ENCODE measurements at places on chromosomes 2 and 18.

- no peak for DNase-seq
Observed at GRCh38 chr2:237943395-237944094, 23.3 kb upstream of the UBE2F start.

DNA sequence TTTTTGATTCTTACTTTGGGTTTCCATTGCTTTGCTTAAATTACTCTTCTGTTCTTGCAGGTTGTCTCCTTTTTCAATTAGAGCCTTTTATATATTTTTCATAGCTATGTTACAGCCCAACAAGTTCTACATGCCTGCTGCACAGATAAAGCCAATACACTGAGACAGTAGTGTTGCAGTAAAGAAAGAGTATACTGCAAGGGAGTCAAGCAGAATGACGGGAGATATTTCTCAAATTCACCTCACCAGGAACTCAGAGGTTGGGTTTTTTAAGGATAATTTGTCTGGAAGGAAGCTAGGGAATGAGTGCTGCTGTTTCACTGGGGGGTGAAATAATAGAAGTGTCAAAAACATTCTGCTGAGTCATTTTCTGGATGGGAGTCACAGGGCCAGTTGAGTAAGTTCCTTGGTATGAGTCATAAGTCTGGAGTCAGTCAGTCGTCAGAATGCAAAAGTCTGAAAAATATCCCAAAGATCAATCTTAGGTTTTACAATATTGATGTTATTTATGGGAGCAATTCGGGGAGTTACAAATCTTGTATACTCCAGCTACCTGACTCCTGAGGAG lies 193.0 kb upstream of the RGPD4 start:
- peak; percentile 76 for DNase-seq

DNA sequence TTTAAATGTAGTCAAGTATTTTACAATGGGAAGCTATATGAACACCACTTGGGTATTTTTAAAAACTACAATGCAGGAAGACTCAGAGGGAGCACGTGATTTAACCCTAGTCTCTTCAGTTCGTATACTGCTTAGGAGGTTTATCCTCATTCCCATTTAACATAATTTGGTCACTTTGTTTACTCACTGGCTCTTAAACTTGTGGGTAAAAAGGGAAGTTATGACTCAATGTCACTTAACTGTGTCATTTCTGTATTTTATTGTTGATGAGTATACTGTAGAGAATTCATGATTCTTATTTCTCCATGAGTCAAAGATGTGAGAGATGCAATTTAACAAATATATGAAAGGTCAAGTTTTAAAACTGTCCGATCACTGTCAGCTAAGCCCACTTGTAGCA lies 48.2 kb downstream of the SLC66A3 start:
- peak; percentile 85 for DNase-seq

DNA sequence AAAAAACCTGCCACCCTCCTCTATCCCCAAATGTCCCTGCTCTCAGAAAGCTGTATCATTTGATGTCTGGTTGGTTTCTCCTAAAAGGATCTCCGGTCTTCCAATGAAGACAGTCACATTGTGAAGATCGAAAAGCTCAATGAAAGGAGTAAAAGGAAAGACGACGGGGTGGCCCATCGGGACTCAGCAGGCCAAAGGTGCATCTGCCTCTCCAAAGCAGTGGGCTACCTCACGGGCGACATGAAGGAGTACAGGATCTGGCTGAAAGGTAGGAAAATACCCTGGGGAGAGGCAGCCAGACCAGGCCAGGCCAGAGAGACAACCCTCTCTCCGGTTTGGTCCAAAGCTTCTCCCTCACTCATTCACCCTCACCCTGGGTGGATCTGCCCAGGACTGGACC lies 10.3 kb downstream of the SLC14A2 start:
- no peak for DNase-seq

DNA sequence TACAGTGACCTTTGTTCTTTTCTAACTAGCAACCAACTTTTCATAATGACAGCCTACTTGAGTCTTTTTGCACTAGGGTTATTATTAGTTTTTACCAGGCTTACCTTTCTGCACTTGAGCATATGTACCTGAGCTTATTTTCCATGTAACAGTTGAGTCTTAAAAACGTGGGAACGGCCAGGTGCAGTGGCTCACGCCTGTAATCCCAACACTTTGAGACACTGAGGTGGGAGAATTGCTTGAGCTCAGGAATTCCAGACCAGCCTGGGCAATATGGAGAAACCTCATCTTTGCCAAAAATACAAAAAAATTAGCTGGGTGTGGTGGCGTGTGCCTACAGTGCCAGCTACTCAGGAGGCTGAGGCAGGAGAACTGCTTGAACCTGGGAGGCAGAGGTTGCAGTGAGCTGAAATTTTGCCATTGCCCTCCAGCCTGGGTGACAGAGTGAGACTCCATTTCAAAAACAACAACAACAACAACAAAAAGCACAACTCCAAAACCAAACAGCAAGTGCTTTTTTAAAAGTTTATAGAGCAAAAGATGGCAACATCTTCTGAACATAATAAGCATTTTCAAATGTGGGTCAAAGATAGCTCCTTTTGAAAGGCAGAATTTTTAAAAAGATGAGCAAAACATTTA lies 57.1 kb upstream of the CD28 start:
- no peak for DNase-seq

DNA sequence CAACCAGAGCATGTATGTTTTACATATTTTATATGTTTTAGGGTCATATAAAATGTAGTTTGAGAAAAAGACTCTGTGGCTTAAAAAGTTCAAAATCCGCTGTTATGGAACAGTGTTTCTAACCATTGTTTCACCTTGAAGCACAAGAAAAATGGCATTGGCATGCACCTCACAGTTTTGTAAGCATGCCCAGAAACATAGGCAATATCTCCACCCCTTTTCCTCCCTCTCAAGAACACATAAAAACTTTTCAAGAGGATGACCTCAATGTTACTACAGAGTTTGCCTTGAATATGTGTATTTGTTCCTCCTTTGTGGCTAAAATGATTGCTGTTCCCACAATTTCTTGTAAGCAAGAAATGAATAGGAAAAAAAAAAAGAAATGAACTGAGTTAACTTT lies 29.3 kb upstream of the SLC40A1 start:
- DNase-seq, result no peak

GRCh38 chr2:130873700-130874346 lies 37.1 kb downstream of the ARHGEF4 start:
- peak; percentile 51 for DNase-seq

DNA sequence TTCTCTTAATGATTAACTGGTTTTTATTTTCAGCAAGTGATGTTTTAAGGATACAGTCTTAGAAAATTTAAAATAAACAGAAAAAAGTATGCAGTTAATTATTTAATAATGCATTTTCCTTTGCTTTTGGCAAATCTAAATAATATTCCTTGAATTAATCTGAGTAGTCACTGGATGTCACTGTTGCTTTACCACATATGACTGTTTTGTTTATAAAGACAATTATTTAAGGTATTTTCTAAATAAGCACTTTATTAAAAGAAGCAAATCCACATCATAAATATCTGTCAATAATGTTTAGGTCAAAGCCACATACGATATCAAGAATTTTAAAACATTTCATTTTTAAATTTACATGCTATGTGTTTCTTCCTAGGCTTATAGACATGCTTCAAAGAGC lies 40.6 kb upstream of the TFPI start:
- no peak for DNase-seq

DNA sequence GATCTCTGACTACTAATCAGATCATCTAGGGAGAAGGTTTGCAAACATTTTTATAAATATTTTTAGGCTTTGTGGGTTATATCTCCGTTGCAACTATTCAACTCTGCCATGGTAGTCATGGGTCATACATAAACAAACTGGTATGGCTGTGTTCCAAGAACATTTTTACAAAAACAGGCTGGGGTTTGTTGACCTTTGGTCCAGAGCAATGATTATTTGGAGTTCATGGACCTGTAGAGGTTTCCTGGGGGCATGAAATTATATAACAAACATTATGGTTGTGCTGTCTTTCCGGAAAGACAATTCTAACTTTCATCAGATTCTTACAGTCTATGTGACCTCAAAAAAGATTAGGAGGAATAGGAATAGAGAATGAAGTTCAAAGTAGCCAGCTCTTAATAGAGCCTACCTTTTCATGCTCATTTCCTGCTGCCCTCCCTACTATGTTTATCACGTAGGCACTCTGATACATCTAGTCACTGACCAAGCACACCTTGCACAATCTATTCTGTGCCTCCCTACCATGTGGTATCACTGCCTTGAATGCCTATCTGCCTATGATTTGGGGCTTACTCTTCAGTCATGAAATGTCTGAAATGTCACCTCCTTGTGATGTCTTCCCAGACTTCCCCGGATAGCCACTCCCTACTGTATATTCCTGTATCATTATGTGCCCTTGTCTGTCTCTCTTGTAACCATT lies 102.4 kb upstream of the SCN1A start:
- peak; percentile 77 for DNase-seq

GRCh38 chr2:164840930-164841718 lies 499 bp downstream of the COBLL1 start:
- peak; percentile 57 for DNase-seq

GRCh38 chr18:58823412-58823811 lies 41.3 kb upstream of the ZNF532 start:
- no peak for DNase-seq

- DNase-seq, result no peak
Observed at GRCh38 chr2:41973871-41974270, 74.0 kb upstream of the PKDCC start.

GRCh38 chr2:8553643-8554042 lies 128.2 kb upstream of the ID2 start:
- no peak for DNase-seq

DNA sequence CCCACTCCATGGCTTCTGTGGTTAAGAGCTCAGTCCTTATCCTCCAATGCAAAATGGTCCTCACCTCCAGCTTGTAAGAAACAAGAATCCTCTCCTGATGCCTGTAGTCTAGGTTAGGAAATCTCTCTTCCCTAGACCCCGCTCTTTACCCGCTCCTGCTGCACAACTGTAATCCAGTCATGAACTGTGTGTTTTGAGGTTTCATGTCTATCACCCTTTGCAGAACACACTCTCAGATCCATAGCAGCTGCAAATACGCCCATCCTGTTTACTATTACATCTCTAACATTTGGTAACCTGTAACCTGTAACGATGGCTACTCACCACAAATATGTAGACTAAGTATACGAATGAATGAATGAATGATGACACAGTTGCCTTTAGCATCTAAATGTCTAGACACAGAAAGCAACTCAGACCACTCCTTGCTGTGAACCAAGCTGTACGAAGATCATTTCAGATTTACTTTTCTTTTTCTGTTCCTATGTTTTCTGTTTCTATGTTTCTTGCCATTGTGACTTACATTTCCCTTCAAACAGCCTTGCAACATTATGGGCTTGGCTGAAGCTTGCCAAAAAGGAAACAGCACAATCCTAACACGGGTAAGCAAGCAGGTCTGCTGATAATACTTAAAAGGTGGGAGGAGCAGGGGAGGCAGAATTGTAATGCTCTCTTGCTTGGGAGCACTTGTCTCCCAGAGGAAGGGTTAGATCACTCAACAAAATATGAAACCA lies 53.7 kb downstream of the EPHA4 start:
- DNase-seq, result peak; percentile 58

DNA sequence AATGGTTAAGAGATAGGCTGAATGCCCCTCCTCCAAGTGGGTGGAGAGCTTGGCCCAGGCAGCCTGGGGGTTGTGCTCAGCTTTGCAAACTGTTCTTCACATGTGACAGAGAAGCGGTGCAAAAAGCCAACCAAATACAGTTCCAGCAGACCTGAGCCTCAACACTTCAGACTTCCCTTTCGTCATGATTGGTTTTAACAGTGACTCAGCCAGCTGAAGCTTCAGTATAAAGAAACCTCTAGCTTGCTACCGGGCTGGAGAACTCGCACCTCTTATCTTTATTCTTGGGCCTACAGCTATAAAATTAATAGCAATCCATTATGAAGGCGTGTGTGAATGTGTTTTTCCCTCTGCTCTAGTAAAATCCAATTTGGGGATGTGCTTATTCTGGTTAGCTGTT lies 20.0 kb downstream of the SETBP1 start:
- no peak for DNase-seq

DNA sequence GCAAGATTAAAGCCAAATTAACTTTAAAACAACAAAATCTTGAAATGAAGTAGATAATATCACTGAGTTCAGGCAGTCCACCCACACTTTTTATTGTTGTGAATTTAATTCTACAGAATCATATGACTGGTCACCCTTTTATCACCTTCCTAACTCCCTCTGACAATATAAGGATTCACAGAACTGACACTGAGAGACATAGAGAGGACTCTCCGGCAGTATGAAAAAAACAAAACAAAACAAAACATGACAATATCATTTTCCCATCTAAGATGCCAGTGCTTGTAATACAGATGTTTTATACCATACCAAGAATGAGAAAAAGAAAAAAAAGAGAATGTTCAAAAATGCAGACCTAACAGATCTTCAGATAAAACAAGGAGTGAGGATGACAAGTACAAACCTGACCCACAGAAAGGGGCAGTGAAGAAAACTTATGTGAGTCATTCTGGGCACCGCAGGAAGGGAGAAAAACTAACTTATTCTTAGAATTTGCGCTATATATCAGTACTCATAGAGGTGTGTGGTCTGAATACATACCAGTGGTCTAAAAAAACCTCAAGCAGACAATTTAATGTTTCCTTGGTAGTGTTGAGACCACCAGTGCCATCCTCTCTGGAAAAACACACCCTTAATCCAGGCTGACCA lies 136.6 kb downstream of the ZAP70 start:
- DNase-seq, result no peak

DNA sequence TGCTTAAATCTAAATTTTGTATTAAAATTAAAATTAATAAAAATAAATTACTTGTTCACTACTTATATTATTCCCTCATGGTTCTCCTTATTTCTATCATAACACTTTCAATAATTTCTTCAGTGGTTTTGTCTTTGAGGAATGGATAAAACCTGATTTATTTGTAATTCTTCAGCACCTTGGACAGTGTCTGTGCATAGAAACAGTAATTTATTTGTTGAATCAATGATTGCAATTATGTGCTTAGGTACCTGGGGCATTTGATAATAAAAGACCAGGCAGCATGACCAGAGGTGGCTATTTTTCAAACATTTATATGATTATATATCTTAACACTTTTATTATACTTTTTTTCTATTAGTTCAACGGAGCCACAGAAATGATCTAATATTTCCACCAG lies 1062.7 kb downstream of the DSC3 start:
- DNase-seq, result no peak

DNA sequence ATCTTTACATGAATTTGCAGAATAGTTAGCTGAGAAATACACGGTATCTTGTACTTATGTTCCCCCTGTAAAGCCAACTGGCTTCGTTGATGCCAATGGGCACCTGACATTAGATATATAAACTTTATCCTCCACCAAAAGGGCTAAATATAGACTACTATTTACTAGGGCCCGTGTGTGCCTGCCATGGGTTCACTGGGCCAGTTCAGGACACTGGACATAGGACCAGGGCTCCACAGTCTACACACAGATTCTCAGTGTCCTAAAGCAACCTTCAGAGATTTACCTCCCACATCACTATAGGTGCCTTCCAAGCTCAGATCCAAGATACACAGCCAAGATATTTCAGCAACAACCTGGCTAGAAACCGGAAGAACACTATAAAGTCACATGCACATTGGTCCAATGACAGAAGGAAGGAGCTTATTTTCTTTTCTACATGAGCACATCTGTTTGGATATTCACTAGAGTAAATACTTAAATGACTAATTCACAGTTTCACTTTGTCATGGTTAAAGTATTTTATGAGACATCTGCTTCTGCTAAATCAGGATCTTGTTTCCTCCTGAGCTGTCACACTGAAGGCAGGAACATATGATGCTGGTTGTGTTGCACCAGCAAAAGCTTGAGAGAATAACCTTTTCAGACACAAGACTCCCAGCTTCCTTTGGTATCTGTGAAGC lies 95.1 kb downstream of the MYO5B start:
- DNase-seq, result peak; percentile 9

All from HFFc6 (cell line).